Endothelial cell of coronary artery (primary cell): ENCODE measurements at places on chromosomes 5 and 9. TPM values are rescaled to one million over a fixed set of nuclear protein-coding genes. Genes with fewer than 3 reads are reported as not detected.

SERF1A gene
- total RNA-seq = 3.6 and 3.7 TPM in 2 replicates

CSF1R gene
- total RNA-seq = not detected in 2 replicates

DMRT2 gene
- not detected in 2 replicates for total RNA-seq

PCDHB16 gene
- 0.09 and 0.19 TPM in 2 replicates for total RNA-seq

PFN3 gene
- not detected in 2 replicates for total RNA-seq

INSL6 gene
- not detected in 2 replicates for total RNA-seq

LCN12 gene
- total RNA-seq = 0.09 TPM in 1 of 2 replicates, not detected in the other

RARS1 gene
- 141 and 156 TPM in 2 replicates for total RNA-seq

RALGDS gene
- 30.6 and 30.9 TPM in 2 replicates for total RNA-seq

IL33 gene
- total RNA-seq = 39.9 and 138 TPM in 2 replicates

IL4 gene
- not detected in 2 replicates for total RNA-seq

SOHLH1 gene
- total RNA-seq = 0.09 TPM in 1 of 2 replicates, not detected in the other

TMC1 gene
- total RNA-seq = 2.1 and 5.8 TPM in 2 replicates

CYSRT1 gene
- 0.19 and 0.45 TPM in 2 replicates for total RNA-seq

PDGFRB gene
- total RNA-seq = 0.63 and 3.1 TPM in 2 replicates

SCGB3A1 gene
- not detected in 2 replicates for total RNA-seq

HMGCR gene
- total RNA-seq = 43.9 and 50.2 TPM in 2 replicates

SLCO6A1 gene
- under 0.01 TPM in 1 of 2 replicates, not detected in the other for total RNA-seq

GCNT4 gene
- total RNA-seq = 0.09 and 0.56 TPM in 2 replicates

TRIM41 gene
- 12.1 and 13.5 TPM in 2 replicates for total RNA-seq

KCNN2 gene
- 0.54 TPM in 1 of 2 replicates, not detected in the other for total RNA-seq

OGN gene
- total RNA-seq = under 0.01 TPM in 1 of 2 replicates, not detected in the other

ABO gene
- total RNA-seq = not detected in 2 replicates

GAS1 gene
- 0.09 and 1.2 TPM in 2 replicates for total RNA-seq

C9orf153 gene
- 0.09 and 0.28 TPM in 2 replicates for total RNA-seq

ECM2 gene
- 0.18 and 0.38 TPM in 2 replicates for total RNA-seq

C5orf58 gene
- not detected in 2 replicates for total RNA-seq

PCDHGA5 gene
- 0.90 and 1.2 TPM in 2 replicates for total RNA-seq

XPA gene
- 8.8 and 12.0 TPM in 2 replicates for total RNA-seq

BRD8 gene
- 28.3 and 32.7 TPM in 2 replicates for total RNA-seq

AMACR gene
- 5.6 and 6.7 TPM in 2 replicates for total RNA-seq

CCL27 gene
- total RNA-seq = not detected in 2 replicates

IFNA2 gene
- total RNA-seq = not detected in 2 replicates

STPG3 gene
- not detected in 2 replicates for total RNA-seq

SPACA9 gene
- 1.3 and 1.4 TPM in 2 replicates for total RNA-seq

AGXT2 gene
- not detected in 2 replicates for total RNA-seq

HTR1A gene
- 0.09 TPM in 1 of 2 replicates, not detected in the other for total RNA-seq

TOPORS gene
- 31.2 and 32.9 TPM in 2 replicates for total RNA-seq

LCNL1 gene
- total RNA-seq = 0.19 TPM in 1 of 2 replicates, not detected in the other

PCDHB14 gene
- 1.3 and 1.6 TPM in 2 replicates for total RNA-seq

IL13 gene
- not detected in 2 replicates for total RNA-seq

PCAT7 gene
- total RNA-seq = not detected in 2 replicates

DBH gene
- total RNA-seq = not detected in 2 replicates

SH3TC2 gene
- total RNA-seq = 3.2 and 6.0 TPM in 2 replicates

AK3 gene
- 56.9 and 80.5 TPM in 2 replicates for total RNA-seq
